SJCRH30 (cell line): ENCODE measurements at places on chromosomes 1 and 21. TPM values are rescaled to one million over a fixed set of nuclear protein-coding genes. Genes with fewer than 3 reads are reported as not detected.

HOOK1 gene
- 0.03 and 0.20 TPM in 2 replicates for total RNA-seq

C1QTNF12 gene
- total RNA-seq, result 0.30 TPM in 1 of 2 replicates, not detected in the other

CXADR gene
- total RNA-seq, result 1.7 and 2.1 TPM in 2 replicates

KRTAP19-5 gene
- total RNA-seq, result not detected in 2 replicates

MAP1LC3C gene
- total RNA-seq, result 0.79 and 0.91 TPM in 2 replicates

CYP4A11 gene
- total RNA-seq, result not detected in 2 replicates

NUDT4B gene
- 5.8 and 7.3 TPM in 2 replicates for total RNA-seq

PADI3 gene
- 6.1 and 6.8 TPM in 2 replicates for total RNA-seq

UMODL1 gene
- total RNA-seq, result 0.30 and 0.79 TPM in 2 replicates
